ENCODE measurements at places on chromosomes 1 and 21. TPM values are rescaled to one million over a fixed set of nuclear protein-coding genes. Genes with fewer than 3 reads are reported as not detected.

DNA sequence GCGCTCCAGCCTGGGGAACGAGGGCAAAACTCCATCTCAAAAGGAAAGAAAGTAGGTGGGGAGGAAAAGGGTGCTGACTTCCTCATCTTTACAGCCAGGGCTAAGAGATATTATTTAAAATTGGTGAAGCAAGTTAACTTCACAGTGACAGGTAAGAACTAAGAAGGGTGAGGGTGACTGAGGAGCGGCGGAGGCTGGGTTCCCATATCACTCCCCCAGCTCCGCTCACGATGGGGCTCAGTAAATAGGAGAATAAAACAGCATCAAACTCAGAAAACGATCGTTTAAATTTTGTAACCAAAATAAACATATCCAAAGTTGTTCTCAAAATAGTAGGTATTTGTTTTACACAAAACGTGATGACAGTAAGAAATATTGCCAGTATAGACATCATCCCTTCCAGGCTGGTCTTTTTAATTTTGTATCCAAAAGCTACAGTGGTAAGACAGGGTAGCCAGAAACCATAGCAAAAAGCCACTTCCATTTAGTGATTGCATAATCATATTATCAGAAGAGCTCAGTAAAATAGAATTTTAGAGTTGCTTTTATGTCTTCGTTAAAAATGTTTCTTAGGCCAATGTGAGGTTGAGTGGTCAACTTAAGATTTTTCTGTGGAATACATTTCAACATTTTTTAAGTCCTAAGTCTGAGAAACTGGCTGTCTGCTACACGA is 26.2 kb upstream of the ADARB1 start:
- no peak for DNase-seq

- DNase-seq = no peak
Observed at GRCh38 chr21:33113131-33113530, 43.2 kb downstream of the OLIG1 start.

- DNase-seq = no peak
Observed at GRCh38 chr1:230128569-230129285, 61.7 kb downstream of the GALNT2 start.

Gene CD1D
- total RNA-seq = 1.3 TPM

DNA sequence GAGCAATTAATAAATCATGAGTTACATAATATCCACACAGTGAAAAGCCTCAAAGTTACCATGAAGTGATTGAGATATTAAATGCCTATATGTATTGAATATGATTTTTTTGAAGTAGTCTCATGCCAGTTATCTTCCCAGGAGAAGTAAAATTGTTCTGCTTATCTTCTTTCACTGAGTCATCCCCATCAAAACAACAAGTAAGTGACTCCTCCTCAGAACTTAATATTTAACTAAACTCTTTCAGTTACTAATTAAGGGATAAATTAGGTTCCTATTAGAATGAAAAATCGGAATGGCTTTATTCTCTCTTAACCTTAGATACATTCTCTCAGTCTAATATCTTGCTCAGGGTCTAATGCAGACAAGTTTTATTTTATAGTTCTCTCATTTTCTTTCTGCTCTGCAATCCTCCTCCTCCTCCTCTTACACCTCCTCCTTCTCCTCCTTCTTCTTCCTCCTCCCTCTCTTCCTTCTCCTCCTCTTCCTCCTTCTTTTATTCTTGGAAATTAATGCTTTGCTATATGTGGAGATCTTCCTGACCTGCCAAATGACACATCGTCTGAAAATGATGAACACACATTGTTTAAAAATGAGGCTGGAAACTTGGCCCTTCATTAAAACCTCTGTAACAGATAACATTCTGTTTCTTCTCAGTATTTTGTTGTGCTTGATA is 110.9 kb downstream of the RUNX1 start:
- DNase-seq = no peak

Gene FAM72D
- total RNA-seq = 0.99 TPM

Gene GUK1
- total RNA-seq = 146 TPM

DNA sequence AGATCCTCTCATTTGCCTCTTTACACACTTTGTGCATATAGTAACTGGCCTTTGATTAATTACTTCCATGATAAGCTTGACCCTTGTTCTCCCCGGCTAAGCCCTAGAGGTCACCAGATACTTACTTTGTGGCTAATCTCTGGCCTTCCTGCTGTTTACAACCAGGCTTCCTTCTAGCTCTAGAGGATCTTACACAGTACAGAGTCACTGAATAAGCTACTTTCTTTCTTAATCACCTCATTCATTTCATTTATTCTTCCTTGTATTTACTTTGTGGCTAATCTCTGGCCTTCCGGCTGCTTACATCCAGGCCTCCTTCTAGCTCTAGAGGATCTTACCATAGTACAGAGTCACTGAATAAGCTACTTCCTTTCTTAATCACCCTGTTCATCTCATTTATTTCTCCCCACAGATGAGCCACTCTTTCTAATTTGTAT is 144.3 kb upstream of the C1orf21 start:
- no peak for DNase-seq

DNA sequence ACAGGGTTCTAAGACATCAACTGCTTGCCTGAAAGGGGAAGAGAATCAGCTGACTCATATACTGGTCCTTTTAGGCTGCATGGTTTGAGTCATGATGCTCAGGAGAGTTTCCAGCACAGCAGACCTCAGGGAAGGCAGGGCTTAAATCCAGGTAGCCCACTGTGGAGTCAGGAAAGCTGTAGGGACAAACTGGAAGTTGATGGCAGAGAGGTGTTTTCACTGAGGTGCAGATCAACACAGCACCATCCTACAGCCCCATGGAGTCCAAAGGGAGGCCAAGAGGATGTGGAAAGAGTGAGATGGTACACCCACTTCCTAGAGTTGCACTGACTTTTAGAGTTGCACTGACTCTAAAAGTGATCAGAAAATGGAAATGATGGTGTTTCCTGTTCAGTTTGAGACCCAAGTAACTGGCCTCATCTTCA is 252.4 kb upstream of the DUSP10 start:
- DNase-seq = no peak

GRCh38 chr1:234928642-234929041 is 200.0 kb downstream of the TOMM20 start:
- no peak for DNase-seq

Gene IGSF21
- 0.10 TPM for total RNA-seq

Gene MUTYH
- total RNA-seq = 10.9 TPM

GRCh38 chr1:183577897-183578465 is 12.3 kb downstream of the NCF2 start:
- no peak for DNase-seq

- DNase-seq = no peak
Observed at GRCh38 chr1:88890131-88890530, 1.2 kb downstream of the GTF2B start.

GRCh38 chr21:15005391-15005790 is 59.4 kb downstream of the NRIP1 start:
- DNase-seq = no peak

DNA sequence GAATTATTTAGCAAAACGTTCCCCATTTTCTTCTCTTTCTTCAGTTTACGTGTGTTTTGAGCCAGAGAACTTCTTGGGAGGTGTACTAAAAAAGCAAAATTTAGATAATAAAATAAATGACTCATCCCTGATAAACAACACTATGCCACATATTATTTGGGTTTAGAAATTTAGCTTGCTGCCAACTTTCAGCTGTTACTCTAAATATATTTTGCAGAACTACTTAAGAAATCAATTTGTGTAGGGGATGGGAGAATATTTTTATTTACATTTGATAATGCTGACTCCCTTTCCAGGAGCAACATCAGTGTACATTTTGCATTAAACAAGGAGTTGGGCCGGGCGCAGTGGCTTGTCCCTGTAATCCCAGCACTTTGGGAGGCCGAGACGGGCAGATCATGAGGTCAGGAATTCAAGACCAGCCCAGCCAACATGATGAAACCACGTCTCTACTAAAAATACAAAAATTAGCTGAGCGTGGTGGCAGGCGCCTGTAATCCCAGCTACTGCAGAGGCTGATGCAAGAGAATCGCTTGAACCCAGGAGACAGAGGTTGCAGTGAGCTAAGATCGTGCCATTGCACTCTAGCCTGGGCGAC is 151.4 kb upstream of the ZRANB2 start:
- DNase-seq = no peak

DNA sequence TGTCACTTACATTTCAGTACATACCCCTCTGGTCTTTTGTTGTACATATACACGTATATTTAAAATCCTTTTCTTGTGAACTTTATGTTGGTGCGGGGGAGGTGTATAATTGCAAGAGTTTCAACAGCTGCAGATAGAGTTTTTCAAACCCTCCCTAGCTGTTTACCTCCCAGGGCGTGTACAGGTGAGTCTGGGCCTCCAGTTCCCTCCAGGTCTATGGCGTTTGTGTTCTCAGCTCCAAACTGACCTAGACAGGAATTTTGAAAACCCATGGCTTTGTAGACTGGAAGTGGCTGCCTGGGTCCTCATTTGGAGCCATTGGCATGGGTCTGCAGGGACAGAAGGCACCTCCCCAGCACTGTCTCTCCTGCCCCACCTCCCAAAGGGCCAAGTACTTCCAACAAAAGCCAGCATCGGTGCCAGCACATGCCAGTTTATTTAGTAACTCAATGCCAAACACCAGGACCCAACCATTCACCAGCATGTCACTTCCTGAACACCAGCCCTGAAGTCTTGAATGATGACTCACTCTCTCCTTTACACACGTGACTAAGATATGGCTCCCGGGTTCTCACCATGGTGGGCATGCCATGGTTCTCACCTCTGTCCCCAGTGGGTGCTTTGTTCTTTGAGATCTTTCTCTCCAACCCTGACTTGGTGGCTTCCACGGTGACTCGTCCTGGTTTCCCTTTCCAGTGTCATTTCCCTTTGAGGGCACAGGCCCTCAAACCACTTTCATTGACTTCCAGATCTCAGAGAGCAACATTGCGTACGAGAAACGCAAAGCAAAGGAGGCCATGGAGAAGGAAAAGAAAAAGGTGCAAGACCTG is 57.3 kb upstream of the EFHD2 start:
- DNase-seq = no peak

- no peak for DNase-seq
Observed at GRCh38 chr21:33496345-33496744, 4.8 kb upstream of the DNAJC28 start.

Gene GAS5
- total RNA-seq = 492 TPM

Gene GPR137B
- total RNA-seq = 16.1 TPM

GRCh38 chr1:22888320-22889075 is 84.2 kb downstream of the LACTBL1 start:
- no peak for DNase-seq

- DNase-seq = no peak
Observed at GRCh38 chr21:34713621-34714020, 44.8 kb downstream of the CLIC6 start.

Gene CD1C
- 1.7 TPM for total RNA-seq

DNA sequence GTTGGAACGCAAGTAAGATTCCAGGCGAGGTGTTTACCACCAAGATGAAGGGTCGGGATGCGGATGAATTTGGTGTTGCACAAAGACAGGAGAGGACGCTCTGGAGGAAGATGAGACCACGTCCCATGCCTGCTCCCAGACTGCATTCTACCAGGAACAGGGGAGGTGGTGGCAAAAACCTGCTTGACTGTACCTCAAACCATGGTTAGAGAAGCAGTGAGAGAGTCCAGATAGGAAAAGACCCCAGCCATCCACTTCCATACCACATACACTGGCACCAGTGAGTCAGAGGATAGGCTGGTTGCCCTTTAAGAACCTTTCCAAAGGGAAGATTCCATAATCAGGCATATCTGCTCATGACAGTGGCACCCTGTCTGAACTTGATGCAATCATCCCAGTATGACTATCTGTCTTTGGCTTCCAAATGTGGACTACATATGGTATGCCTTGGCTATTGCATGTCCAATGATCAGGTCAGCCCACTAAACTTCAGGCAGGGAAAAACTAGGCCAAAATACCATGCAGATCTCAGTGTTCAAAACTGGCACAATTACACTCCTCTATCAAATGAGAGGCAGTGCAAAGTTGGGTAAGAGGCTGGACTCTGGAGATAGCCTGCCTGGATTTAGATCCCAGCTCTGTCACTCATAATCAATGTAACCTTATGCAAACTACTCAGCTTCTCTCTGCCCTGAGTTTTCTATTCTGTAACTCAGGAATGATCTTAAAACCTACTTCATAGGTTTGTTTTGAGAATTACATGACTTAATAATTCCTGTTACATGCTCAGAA is 20.6 kb downstream of the NPR1 start:
- no peak for DNase-seq

Gene LINGO4
- 0.10 TPM for total RNA-seq

GRCh38 chr21:42818328-42818749 is 61.0 kb downstream of the WDR4 start:
- no peak for DNase-seq

- DNase-seq = no peak
Observed at GRCh38 chr1:28163496-28164161, 12.9 kb downstream of the PTAFR start.

GRCh38 chr1:40637470-40638007 is 27.9 kb downstream of the RIMS3 start:
- DNase-seq = no peak

Gene MSH4
- 0.39 TPM for total RNA-seq

- DNase-seq = no peak
Observed at GRCh38 chr1:47482786-47483185, 44.9 kb downstream of the FOXD2 start.

DNA sequence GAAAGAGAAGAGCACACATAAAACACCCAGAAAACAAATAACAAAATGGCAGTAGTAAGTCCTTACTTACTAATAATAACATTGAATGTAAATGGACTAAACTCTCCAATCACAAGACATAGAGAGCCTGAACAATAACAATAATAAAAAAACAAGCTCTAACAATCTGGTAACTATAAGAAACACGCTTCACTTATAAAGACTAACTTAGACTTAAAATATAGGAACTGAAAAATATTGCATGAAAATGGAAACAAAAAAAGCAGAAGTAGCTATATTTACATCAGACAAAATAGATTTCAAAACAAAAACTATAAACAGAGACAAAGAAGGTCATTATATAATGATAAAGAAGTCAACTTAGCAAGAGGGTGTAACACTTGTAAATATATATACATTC is 83.1 kb upstream of the LYPLAL1 start:
- no peak for DNase-seq

Gene DCST1
- 0.10 TPM for total RNA-seq

Gene RORC
- 4.0 TPM for total RNA-seq

GRCh38 chr1:178417858-178418257 is 78.9 kb downstream of the CLEC20A start:
- no peak for DNase-seq

Gene RCSD1
- total RNA-seq = 13.0 TPM

DNA sequence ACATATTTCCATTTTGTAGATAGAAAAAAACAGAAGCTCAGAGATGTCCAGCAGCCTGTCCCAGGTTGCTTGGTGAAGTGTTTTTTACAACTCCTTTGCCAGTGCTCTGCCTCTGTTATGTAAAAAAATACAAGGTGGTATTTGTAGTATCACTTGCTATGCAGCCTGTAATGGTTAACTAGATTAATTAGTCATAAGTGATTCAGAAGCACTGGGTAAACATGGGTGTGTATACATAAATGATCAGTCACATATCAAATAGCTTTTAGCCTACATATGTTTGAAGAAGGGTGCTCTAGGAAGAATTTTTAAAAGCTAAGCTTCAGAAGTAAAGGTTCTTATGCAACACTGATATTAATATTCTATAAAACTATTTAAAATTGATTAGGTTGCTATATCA is 70.0 kb upstream of the MAGI3 start:
- no peak for DNase-seq

GRCh38 chr1:151621351-151621750 is 9.5 kb downstream of the SNX27 start:
- DNase-seq = no peak

Gene TMEM61
- total RNA-seq = 0.30 TPM

Gene MCOLN2
- total RNA-seq = 1.8 TPM

Gene E2F2
- total RNA-seq = 8.1 TPM
